ENCODE measurements at places on chromosomes 16 and 17.
A peak's percentile ranks its signal among the peaks of the same experiment; 100 is the strongest.

DNA sequence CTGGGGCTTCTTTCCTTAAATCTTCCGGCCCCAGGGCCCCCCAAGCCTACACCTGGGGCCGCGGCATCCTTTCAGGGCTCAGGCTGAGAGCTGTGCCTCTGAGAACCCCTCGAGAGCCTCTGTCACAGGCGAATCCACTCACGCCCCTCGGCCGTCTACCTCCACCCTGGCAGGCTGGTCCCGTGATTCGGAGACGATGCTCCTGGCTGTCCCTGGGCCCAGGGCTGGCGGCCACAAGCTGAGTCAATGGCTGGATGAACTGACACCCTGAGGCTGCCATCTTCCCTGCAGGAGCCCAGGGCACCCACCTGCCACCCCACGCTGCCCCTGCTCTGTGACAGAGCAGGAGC is 4.4 kb downstream of the TEPSIN start:
- no peak for DNase-seq

- DNase-seq = no peak
Observed at GRCh38 chr17:75138519-75138918, 7.0 kb upstream of the NT5C start.

DNA sequence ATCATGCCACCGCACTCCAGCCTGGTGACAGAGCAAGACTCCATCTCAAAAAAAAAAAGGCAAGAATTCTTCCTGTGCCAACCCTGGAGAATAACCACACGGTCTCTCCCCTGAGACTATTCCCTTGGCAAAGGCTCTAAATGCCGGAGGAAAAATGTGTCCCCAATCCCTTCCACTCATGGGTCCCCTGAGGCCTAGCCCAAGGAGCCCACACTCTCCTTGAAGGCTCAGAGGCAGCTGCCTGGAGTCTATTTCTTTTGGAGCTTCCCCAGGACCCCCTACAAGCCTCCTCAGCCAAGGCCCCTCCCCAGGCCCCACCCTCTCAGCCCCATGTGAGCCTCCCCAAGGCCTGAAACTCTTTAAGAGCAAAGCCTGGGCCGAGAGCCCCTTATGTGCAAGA is 16.6 kb downstream of the CEP131 start:
- no peak for DNase-seq

DNA sequence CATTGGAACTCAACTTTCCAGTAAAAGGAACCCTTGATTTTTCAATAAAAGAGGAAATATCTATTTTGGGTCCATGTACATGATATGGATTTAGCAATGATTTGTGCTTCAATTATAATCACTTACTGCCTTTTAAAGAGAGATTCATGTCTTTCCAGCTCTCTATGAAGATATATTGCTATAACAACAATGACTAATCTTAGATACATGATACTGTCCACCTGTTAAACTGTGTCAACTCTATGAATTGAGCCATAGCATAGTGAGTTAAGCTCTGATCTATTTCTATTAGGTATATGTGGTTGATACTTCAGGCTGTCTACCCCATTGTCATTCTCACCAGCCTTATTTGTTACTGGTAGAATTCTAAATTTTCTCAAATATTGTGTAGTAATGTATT is 15.0 kb upstream of the MPHOSPH6 start:
- DNase-seq = no peak

GRCh38 chr16:59758848-59759247 is 1024.7 kb upstream of the GOT2 start:
- DNase-seq = no peak

- DNase-seq = peak; percentile 8
Observed at GRCh38 chr16:75742424-75743047, 16.2 kb upstream of the CPHXL start.

DNA sequence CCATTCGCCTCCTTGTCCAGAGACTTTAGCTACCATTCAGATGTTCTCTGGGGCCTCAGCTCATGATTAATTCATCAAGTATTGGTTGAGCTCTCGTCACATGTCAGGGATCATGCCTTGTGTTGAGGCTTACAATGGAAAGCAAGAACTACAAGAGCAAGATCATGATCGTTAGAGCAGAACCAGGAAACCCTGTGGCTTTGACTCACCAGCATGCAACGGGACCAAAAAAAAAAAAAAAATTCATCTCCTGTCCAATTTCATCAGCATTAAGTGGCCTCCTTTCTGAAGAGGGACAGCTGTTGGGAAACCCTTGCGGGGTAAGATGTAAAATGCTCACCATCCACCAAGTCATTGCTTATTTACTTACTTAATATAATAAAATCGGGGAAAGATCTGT is 12.1 kb upstream of the USP10 start:
- peak; percentile 98 for DNase-seq

DNA sequence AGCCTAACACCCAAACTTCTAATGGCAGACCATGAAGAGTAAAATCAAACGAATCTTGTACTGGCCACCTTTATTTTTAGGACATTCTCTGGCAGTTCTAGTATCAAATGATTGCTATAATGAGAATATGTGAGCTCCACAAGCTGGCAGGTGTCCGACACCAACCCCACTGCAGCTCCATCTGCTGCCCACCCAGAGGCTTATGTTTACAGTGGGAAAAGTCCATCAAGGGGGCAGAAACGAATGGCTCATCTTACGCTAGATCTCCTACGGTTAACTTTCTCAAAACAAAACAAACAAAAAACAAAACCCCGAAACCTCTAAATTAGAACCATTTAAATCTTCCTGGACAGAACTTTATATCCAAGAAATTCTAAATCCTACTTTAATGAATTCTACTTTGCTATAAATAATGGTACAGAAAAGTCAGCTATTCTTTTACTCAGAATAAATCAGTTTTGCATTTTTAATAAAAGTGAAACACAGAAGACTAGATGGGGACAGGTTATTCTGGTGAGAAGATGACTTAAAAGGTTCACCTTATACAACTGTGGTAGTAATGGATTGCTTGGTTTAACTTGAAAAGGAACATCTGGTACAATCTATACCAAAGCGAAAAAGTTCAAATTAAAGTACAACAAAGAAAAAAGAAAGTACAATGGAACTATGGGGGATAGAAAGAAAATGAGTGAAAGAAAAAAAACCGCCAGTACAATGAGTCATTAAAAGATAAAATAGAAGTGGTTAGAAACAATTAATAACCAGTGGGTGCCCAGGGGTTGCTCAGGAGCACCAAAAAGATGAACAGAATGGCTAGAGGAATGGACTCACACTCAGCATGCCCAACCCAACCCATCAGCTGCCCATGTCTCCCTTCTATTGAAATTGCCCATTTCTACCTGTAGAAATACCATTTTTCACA is 40.2 kb downstream of the GRB2 start:
- no peak for DNase-seq

DNA sequence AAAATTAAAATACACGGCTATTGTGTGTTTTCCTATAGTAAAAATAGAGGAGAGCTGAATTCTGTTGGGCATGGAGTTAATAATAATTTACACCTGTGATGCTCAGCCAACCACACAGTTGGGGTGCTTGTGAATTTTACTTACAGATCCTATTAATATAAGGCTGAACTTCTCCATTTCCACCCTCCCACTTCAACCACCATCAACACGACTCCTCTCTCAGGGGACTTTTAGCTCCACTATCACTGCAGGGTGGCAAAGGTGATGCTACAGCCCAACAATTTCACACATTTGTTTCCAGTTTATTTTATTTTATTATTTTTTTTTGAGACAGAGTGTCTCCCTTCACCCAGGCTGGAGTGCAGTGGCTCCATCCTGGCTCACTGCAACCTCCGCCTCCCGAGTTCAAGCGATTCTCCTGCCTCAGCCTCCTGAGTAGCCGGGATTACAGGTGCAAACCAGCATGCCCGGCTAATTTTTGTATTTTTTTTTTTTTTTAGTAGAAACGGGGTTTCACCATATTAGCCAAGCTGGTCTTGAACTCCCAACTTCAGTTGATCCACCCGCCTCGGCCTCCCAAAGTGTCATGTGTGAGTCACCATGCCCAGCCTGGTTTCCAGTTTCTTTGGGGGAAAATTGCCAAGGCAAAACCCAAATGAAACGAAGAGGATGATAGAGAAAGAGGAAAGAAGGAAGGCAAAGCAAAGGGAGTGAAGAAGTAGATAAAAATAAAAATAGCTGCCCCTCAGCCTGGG is 57.9 kb downstream of the GNA13 start:
- DNase-seq = no peak

GRCh38 chr17:66783656-66784381 is 51.1 kb upstream of the CACNG5 start:
- DNase-seq = no peak

DNA sequence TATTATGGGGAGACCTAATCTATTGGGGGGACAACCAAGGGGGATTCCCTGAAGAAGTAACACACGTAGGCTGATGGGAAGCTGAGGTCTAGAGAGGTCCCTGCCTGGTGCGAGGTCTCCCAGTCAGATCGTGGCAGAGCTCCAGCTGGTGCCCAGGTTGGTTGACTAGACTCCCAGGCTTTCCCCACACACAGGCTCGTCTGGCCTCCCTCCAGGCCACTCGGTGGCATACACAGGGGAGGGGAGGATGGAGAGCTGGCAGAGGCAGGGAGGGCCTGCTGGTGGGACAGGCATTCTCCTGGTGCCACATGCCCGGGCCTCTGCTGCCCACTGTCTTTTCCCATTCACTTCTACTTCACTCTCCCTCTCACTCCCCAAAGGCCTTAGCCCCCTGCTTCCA is 8.5 kb upstream of the SOCS3 start:
- DNase-seq = no peak

DNA sequence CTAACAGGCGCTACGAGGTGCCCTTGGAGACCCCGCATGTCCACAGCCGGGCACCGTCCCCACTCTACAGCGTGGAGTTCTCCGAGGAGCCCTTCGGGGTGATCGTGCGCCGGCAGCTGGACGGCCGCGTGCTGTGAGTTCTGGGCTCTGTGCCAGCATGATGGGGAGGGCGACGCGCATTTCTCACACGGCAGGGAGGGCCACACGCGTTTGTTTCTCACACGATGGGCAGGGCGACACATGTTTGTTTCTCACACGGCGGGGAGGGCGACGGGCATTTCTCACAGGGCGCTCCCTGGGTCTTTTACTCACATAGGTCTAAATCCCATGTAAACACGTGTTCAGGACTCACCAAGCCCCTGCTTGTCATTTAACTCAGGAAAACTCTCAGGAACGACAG is 4.4 kb downstream of the GAA start:
- DNase-seq = peak; percentile 41

GRCh38 chr16:87507351-87508069 is 14.7 kb upstream of the ZCCHC14 start:
- peak; percentile 31 for DNase-seq

DNA sequence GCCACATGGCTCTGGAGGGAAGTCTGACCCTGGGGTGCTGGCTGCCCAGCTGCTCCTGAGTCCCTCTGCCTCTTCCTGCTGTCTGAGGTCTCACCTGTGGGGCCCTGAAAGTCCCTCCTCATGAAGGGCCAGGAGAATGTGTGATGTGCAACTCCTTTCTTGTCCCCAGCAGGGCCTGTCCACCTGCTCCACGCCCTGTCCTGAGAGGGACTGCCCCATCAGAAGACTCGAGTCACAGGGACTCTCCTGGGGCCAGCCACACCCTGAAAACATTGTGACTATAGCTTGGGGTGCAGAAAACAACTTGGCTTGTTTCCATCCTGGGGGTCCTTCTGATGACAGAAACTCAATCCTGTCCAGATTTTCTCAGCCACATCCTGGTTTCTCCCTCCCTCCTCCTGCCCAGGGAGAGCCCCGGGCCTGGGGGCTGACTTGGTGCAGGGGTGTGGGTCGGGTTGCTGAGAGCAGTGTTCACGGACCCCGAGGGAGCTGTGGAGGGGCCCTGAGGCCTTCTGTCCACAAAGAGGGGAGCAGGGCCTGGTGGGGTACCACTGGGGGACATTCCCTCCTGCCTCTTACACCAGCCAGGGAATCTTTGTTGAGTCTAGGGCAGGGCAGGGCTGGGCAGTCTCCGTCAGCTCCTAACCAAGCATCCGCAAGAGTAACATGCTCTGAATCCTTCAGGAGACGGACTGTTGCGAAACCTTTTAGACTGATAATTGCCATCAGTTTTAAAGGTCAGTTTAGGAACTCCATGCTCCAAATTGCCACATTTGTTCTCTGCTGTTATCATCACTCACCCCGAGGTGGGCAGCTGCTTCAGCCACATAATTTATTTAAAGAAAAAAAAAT is 45.9 kb downstream of the NT5M start:
- no peak for DNase-seq

DNA sequence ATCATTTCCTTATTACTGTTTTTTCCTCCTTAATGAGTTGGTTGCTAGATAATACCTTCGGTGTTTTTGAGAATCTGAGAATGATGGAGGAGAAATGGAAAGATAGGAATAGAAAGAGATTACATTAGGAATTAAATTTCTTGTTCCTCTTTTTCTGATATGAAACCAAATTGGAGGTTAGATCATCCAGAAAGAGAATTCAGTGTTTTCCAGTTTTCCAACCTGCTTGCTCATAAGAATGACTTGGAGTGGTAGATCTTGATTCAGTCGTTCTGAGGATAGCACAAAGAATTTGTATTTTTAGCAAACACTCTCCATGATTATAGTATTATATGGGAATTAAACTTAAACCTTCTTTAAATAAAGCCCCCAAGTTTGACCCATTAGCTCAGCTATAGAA is 35.9 kb downstream of the PITPNC1 start:
- DNase-seq = no peak

DNA sequence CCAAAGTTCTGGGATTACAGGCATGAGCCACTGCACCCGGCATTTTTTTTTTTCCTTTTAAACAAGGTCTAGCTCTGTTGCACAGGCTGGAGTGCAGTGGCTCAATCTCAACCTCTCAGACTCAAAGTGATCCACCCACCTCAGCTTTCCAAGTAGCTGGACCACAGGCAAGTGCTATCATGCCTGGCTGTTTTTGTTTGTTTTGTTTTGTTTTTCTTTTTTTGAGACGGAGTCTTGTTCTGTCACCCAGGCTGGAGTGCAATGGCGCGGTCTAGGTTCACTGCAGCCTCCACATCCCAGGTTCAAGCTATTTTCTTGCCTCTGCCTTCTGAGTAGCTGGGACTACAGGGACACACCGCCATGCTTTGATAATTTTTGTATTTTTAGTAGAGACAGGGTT is 19.1 kb upstream of the ZC3H7A start:
- no peak for DNase-seq

GRCh38 chr16:5918567-5919130 is 821.1 kb upstream of the EEF2KMT start:
- no peak for DNase-seq

Measured in cardiac fibroblast (primary cell).